Epithelial cell of esophagus (primary cell): ENCODE measurements at places on chromosomes 1 and 21.

DNA sequence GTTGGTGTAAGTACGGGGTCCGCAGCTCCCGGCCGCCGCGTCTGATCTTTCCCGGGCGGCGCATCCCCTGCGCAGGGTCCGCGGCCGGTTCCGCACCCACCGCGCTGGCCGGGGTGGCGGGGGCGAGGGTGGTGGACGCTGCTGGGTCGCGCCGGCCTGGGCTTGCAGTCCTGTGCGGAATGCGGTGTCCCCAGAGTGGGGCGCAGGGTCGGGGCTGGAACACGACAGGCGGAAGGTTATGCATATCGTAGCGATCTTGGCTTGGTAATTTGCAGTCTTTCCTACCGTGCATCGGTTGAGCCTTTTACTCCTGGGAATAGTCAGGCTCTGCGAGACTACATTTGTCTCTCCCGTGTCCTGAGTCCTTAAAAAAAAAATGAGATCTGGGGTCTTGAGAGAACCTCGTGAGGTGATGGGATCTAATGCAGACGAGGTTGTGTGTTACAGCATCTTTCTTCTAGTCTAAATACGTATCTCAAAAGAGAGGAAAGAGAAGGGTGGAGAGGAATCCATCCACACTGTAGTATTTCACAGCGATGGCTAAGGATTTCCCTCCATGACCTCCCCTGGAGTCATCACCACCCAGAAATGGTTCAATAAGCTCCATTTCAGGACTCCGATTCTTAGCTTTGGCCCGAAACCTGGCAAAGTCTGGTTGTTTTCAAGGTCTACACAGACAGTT lies 572 bp downstream of the ATP1B1 start:
- DNase-seq = no peak

- peak; percentile 75 for DNase-seq
Measured at GRCh38 chr1:162136760-162137159, 67.3 kb downstream of the NOS1AP start.

- DNase-seq = no peak
Measured at GRCh38 chr1:157103268-157103667, 3.7 kb upstream of the ETV3L start.

DNA sequence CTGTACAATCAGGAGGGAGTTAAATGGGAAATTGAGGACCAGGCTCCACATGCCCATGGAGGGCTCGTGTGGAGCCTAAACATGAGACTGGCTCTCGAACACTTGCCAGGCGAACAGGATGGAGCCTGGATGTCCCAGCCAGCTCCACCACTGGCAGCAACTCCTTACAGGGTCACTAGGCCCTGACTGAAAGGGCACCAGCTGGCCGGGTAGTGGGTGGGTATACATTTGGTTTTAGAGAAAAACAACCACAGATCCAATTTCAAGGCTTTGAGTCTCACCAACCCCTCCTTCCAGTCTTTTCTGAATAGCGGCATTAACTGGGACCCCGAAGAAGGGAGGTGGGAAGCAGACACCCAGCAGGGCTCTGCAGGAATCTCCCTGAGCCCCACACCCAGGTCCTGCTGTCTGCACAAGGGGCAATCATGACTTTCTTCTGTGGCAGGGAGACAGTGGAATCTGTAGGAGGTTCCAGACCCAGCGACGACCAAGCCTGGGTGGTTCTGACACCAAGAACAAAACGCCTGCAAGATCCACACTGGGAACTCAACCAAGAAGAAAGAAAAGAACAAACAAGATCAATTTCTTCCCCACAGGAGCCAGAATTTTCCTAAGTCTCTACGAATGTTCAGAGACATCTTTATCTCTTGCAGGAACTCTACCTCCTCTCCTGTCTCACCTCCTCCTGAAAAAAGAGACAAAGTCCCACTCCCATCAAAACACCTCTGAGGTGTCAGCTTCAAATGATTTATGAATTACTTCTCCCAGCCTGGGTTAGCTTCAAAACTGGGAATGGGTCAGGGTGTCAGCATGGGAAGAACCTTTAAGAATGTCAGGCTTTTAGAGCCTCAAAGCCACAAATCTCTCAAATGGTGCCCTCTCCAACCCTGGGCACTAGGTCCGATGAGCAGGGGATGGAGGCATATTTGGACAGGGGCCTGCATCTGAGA lies 26.5 kb upstream of the SRP9 start:
- DNase-seq = no peak

GRCh38 chr1:117664314-117664713 lies 58.5 kb downstream of the TENT5C start:
- no peak for DNase-seq

GRCh38 chr1:59549903-59550302 lies 253.0 kb downstream of the FGGY start:
- peak; percentile 67 for DNase-seq

GRCh38 chr1:72485801-72486200 lies 203.5 kb upstream of the NEGR1 start:
- no peak for DNase-seq

DNA sequence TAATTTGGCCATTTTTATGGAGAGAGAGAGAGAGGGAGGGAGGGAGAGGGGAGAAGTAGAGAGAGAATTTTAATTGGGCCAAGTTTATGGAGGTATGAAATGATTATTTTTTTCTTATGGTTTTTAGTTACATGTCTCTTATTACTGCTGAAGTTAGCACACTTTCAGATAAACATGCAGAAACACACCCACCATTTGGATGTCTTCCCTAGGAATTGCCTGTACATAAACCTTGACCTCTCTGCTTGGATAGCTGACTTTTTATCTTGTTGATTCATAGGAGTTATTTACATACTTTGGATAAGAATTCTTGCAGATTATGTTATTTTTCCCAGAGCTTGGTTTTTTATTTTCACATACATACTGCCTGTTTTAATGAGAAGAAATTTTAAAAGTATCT lies 310.2 kb upstream of the ADAMTS5 start:
- DNase-seq = no peak

DNA sequence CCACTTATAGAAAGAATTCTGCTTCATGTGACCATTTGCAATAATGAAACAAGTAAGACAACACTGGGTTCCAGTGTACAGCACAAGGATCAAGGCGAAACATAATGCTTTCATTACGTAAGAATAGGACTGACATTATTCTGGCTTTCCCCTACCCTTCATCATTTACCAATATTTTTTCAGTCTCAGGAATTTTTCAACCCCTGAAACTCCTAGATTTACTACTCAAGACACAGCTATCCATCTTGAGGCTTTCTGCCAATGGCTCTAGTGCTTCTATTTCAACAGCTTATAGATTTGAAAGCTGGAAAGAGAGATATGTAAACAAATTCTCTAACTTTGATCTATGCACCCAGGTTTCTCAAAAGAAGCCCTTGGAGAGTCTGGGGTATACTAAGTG lies 48.4 kb downstream of the WLS start:
- no peak for DNase-seq

GRCh38 chr1:93322349-93322748 lies 23.4 kb upstream of the DR1 start:
- DNase-seq = peak; percentile 93

DNA sequence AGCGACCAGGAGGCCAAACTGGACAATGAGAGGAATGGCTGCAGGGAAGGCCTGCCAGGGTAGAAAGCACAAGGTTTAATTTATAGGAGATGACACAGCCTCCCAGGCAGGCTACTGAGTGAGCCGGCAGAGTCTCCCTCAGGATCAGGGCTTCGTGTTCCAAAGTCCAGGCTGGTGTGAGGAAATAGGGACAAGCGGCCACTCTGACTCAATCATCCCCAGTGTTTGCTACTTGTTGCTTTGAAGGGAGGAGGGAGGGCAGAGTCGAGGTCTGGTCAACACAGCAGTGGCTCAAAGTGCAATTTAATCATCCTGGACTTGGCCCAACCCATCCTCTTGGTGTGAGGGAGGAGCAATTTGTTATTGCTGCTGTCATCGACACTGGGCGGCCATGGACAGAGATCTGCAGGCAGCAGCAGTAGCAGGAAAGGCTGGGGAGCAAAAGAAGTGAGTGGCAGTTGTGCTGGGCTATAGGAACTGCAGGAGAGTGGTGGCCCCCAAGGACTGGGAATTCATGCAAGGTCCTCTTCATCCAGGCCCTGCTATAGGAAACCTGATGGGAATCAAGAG lies 27.5 kb downstream of the TBX15 start:
- DNase-seq = no peak

GRCh38 chr1:113389359-113389952 lies 859 bp upstream of the MAGI3 start:
- peak; percentile 32 for DNase-seq

- no peak for DNase-seq
Measured at GRCh38 chr1:203299169-203299568, 6.2 kb upstream of the BTG2 start.

- DNase-seq = no peak
Measured at GRCh38 chr1:245220381-245220985, 65.7 kb downstream of the KIF26B start.

GRCh38 chr1:32969566-32969965 lies 5.0 kb upstream of the RNF19B start:
- peak; percentile 75 for DNase-seq

GRCh38 chr1:184605941-184606340 lies 148.7 kb downstream of the EDEM3 start:
- DNase-seq = peak; percentile 65

DNA sequence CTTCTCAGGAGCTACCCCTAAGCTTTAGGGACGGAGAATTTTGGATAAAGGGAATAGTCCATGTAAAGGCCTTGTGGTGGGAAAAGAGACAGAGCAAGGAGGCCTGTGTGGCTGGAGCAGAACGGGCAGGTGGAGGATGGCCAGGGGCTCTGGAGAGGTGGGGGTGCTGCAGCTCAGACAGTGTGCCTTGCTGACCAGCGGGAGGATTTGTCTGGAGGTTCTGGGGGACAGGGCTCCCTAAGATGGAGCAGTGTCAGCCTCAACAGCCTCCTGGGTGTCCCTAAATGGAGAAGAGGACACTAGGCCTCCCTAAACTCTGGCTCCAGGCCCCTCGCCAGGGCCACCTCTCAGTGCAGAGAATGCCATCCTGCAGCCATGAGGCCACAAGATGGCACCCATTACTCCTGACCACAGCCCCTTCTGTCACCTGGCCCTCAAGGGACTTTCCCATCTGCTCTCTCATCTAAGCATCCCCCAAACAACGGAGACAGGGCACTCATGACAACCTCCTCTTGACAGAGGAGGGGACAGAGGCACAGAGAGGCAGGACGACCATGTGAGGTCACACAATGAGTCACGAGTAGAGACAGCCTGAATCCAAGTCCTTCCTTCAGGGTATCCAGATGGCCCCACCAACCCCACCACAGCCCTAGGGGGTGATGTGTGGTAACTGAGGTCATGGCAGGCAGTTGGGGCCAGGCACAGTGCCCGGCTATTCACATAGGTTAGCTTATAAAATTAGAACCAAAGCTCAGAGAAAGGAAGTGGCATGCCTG lies 94.7 kb downstream of the DMRTB1 start:
- no peak for DNase-seq

- no peak for DNase-seq
Measured at GRCh38 chr1:245807306-245807705, 652.5 kb downstream of the KIF26B start.

DNA sequence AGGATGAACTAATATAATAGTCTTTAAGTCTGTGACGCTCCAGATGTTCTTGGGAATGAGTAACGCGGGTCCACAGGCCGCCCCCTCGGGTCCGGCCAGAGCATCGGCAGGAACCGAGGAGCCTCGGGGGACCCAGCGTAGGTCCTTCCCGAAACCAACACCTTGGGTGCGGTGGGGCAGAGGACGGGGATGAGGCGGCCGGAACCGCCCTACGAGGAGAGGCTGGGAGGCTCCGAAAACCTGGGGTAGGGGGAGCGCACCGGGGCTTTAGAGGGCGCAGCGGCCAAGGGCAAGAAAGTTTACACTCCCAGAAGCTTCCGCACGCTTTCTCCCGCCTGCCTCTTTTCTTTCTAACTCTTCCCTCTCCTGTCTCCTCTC lies 7.1 kb downstream of the DMRTA2 start:
- no peak for DNase-seq

DNA sequence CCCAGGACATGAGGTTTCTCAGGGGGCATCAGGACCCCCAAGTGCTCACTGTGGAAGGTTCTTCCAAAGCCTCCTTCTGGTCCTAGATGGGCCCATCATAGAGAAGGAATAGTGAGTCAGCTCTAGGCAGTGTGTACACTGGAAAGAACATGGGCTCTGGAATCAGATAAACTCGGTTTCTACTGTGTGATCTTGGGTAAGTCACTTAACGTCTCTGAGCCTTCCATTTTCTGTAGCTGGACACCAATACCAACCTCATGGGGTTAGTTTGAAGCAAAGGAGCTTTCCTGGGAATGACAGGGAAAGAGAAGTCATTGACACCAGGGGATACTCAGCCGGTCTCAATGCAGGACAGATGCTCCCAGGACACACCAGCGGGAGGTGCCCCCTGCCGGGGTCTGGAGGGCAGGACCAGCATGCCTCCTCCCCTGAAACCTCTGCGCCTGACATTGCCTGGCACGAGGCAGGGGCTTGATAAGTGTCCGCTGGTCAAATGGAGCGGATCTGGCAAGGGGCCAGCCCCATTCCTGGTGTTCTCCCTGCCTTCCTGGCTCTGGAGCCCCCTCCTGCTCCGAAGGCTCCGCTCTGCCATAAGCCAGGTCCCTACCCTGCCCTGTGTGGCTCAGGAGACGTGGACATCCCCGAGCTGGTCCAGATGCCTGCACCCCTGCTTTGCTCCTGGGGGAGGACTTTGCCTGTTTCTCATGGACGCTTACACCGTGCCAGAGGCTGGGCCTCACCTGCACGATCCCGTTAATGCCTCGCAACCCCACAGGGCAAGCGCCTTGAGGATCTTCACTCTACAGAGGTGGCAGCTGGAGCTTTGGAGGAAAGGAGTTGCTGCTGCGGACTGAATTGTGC lies 52.8 kb downstream of the EDN2 start:
- DNase-seq = no peak

DNA sequence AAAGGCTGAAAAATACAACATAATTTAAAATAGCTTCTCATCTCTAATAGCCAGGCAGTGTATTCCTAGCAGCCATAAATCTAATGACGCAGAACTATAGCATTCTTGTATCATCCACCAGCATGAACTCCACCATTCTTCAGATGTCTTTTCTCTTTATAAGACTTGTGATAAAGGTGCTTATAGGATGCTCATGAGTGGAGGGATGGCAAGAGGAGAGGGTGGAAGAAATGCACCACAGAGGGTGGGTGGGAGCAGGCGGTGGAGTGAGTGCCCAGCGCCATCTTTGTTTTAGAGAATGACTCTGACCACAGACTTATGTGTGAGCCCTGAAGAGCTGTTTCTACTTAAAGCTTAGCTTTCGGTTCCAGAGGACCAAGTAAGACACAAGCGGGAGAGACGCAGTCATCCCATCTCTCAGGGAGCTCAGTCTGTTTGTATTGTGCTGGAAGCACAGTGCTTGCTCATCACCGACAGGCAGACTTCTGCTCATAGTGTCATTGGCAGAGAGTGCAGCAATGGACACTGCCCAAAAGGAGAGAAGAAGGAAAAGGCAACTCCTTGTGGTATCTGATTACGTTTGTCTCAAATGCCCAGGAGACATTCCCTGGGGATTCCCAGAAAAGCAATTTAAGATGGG lies 65.6 kb downstream of the KCNJ15 start:
- DNase-seq = no peak

DNA sequence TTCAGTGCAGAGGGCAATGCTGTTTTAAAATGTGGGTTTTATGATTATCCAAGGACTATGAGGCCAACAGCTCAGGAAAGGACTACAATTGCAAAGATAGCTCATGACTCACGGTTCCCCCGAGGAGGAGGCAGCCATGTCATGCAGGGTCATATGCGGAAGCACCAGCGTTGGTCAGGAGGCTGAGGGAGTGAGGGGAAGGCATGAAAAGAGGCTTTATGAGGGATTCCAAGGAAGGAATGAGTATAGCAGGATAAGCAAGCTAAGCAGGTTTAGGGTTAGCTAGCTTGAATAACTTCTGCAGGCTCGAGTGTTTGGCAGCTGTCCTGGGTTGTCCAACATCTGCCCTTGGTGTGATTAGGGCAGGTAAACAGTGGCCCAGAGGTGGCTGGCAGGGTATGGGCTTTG lies 495.1 kb downstream of the SETD4 start:
- peak; percentile 88 for DNase-seq
